ENCODE measurements at places on chromosomes 11 and 22.

DNA sequence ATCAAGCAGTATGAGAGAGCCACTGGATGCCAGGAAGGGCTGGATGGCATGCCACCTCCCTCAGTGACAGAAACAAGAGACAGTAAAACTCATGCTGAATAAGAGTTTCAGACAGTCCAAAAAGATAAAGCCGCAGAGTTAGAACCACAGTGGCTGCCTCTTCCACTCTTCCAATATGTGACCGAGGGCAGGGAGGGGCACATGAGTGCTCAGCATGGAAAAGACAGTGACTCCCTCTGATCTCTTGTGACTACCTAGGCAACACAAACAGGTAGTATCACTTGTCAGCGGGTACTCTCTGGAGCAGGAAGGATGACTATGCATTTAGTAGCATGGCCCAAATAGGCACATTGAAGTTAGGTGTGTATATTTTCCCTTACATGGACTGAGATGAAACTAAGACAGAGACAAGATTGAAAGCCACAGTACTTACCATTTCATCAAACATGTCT lies 295.4 kb downstream of the CADM1 start:
- no peak for DNase-seq

DNA sequence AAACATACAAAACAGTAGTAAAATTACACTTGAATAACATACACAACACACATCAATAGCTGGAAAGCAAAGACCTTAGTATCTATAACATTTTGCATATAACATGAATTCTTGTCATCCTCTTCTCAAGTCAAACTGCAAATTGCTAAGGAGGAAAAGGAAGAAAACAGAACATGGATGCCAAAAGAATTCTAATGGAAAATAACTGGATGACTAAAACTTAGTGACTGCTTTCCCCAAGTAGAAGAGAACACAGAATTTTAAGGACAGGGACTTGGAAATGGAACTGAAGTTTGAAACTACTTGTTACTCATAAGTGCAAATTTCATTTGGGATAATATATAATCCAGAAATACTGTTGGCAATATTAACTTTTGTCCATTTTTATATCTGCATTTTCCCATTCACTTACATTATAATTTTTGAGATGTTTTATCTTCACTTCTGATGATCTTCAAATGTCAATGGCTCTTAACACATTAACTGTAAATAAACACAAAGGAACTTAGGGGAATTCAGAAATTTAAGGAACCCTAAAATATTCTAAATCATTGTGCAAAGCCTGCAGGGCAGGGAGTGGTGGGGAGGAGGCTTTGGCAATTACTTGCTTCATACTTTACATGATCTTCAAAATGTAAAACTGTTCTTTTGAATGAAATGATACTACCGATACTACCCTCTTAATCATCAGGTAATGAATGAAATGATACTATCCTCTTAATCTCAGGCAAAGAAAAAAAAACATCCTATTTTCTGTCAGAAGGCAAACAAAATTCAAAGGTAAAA lies 9.9 kb downstream of the MTMR2 start:
- DNase-seq: no peak

DNA sequence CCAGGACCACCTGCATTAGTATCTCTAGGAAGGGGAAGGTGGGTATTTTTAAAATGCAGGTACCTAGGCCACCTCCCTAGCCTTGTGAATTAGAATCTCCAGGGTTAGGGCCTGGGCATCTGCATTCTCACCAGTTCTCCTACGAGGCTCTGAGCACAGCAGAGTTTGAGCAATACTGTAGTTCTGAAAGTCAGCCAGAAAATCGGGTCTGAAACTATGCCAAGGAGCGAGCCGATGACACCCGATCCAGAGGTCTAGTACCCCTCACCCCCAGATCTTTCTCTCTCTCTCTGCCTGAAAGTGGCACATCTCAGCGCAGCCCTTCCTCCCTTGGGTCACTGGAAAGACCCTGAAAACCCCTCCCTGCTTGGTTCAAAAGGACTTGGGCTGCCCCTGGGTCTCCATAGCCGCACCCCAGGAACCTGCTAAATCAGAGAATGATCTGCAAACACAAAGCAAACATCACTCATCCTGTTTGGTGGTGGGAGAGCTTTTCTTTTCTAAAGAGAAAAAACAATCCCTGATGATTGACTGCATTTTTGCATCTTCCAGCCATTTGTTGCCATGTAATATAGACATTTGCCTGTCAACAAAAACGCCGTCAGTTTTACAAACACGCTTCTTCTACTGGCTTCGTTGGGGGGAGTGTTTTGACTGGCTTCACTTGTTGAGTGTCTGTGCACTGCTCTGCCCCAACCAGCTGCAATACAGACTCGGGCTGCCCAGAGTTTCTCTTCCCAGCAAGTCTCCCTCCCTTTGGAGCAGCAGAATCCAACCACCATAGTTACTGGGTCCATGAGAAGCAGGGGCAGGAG lies 229.9 kb downstream of the MN1 start:
- DNase-seq: no peak

- peak; percentile 65 for DNase-seq
Measured at GRCh38 chr11:78138694-78139421, 568 bp downstream of the ALG8 start.

DNA sequence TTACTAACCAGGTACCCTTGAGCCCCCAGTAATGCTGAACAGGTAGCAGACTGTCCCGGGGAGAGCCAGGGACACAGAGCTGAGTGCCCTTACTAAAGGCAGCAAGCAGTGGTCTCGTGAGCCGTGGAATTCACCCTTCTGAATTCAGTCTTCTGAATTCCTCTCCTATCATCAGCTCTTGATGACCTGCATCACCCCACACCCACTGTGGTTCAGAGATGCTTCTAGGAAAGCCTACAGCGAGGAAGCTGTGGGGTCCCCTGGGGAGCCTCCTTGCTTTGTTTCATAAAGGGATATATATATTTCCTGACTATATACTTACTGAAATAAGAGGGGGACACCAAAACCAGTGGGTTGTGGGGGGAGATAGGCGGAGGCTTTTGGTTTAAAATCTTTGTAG lies 2.6 kb downstream of the SPATA19 start:
- DNase-seq: no peak

DNA sequence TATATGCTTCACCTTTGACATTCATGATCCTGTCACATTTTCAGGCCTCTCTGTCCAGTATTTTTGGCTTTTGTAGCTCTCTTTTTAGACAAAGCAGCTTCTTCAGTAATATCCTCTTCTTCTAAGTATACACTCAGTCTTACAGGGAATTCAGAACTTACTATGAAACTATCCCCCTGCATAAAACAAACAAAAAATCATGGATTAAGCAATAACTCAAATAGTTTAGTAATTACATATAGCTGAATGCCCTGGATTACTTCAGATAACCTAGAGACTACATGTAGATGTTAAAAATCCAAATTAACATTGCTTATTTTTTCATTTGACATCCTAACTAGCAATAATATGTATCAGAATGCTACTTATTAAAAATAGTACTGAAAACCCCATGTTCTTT lies 5.2 kb downstream of the TAF1D start:
- DNase-seq: peak; percentile 46

GRCh38 chr11:78635814-78636506 lies 61.3 kb upstream of the NARS2 start:
- no peak for DNase-seq

GRCh38 chr11:110093407-110094297 lies 460 bp downstream of the ZC3H12C start:
- DNase-seq: peak; percentile 65

GRCh38 chr22:19218541-19219233 lies 40.2 kb upstream of the SLC25A1 start:
- no peak for DNase-seq

DNA sequence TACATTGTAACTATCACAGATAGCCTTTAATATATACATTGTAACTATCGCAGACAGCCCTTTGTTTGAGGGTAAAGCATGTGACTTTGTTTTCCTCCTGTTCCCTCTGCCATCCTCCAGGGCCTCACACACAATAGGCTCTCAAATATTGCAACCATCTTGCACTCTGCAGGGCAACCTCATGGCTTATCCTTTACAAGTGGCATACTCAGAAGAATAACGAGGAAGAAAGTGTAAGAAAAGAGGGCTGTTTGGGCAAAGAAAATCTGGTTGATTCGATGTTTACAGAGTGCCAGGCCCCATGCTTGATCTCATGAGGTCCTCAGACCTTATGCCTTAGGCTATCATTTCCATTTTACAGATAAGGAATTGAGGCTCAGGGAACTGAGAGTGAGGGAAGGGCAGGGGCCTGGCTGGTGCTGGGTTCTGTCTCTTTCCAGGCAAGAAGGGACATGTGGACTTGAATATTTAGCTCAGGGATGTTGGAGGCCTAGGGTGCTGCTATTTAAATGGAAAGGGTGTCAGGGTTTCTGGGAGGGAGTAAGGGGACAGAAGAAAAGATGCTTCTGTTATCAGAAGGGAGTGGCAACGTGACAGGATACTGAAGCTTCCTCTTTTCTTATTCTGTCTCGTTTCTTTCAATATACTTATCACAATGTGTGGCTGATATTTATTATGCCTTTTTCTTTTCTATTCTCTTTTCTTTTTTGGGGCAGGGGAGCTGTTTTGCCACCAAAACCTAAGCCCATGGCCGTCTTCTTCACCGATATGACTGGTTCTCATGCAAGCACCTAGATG lies 1.1 kb upstream of the SAMM50 start:
- DNase-seq: no peak

DNA sequence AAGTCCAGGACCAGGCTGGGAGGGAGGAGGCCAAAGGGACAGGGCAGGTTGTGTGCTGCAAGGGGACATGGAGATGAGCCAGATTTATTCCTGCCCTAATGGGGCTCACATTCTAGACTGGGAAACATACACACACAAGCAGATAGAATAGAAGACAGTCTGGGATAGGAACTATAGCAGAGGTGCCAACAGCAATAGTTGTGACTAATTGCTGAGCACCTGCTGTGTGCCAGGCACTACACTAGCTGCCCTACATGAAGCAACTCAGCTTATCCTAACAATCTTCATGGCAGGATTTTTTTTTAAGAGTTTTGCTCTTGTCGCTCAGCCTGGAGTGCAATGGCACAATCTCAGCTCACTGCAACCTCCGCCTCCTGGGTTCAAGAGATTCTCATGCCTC lies 11.4 kb downstream of the MOGAT2 start:
- DNase-seq: no peak

- no peak for DNase-seq
Measured at GRCh38 chr11:133388260-133388659, 144.0 kb downstream of the OPCML start.

GRCh38 chr11:34300026-34300925 lies 57.5 kb downstream of the ABTB2 start:
- no peak for DNase-seq

DNA sequence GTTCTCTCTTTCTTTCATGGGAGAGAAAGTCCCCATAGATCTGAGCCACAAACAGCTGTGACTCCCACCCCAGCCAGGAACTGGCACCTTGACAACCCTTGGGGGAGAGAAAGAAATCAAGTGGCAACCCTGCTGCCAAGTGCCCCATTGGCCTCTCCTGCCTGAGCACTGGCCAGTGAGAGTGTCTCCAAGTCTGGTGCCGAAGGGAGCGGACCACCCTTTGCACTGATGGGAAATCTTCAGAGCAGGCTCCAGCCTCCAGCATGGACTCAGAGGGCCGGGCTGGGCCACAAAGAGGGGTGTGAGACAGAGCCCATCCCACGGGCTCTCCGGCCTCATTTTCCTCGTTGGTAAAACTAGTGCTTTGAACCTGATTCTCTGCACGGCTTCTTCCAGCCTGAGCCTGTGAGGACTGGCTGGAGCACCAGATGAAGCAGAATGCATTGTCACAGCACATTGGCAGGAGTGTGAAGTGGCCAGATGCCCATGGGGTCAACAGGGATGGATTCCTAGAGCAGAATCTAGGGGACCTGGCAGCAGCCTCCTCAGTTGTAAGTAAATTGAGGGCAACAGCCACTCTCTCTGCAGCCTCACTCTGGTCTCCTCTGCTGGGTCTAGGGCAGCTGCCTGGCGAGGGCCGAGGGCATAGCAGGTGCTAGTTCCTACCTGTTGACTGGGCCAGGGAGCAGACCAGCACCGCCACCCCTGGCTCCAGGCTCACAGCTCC lies 81.4 kb downstream of the TRIM29 start:
- no peak for DNase-seq

DNA sequence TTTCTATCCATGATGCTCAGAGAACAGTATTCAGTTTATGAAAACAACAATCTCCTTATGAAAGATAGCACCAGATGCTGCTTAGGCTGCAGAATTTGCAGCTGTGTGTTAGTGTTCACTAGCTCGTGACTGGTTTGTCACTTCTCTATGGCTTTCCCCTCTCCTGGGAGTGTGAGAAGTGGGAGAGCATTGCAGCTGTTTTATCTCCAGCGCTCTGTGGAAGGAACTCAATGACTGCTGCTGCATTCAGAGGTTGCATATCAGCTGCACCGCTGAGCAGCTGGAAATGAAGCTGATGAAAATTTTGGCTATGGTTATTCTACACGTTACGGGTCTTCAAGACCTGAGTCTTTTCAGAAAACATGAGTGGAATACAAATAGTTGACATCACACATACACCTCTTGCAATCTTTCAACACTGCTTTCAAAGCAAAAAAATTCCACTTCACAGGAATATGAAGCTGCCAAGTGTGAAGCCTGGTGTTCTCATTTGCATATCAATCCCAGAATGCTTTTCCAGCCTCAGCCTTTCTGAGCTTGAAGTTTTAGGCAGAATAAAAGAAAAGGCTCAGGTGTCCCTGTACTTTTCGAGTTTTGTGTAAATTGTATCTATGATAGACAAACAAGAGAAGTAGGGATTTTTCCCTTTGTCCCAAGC lies 149.3 kb upstream of the DDI1 start:
- no peak for DNase-seq

DNA sequence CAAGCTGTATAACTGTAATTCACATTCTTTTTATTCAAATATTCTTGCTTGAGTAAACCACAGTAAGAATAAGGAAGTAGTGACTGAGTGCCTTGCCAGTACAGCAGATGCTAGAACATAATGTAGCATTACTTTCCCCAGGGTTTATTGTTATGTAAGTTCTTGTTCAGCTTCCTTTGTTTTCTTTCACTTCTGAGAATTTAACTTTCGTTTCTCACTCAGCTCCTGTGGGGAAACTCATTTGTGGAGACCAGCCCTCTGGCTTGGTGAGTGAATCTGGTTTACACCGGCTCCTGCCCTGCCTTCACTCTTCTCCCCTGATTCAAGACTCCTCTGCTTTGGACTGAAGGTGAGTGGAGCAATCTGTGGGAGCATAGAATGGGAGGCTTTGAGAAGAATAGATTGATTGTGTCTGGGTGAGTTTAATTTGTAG lies at the start of gene TRIM22:
Gene TRIM22 (plus strand): TSS at position 240 of the 433 bp plus-strand sequence. CDS start 6,443 bp downstream, outside the sequence.
- DNase-seq: peak; percentile 78

DNA sequence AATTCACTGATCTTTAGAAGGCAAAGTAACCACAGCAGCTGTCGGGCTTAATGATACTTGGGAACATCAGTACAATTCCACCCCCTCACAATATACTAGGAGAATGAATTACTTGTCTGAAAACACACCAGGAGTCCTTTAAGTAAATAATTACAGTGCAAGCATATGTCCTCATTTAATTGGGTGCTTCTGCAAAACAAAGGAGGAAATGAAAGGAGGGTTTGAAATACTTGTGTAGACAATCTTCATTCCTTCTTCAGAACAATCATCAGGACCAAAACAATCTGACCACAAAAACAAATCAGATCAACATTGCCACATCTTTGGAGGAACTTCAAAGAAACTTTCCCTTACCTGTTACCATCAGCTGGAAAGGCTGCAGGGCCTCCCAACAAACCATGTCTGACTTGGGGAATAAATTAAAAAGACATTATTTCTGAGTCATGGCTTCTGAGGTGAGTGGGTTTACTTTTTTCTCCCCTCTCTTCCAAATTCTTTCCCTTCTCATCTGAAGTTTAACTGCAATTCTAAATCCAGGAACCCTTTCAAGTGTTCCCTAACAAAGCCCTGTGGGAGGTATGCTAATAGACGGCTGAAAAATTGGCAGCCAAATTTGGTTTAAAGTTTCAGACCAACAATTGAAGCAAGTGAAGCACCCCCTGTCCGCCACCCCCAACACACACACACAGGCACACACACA lies 12.5 kb upstream of the CCDC117 start:
- DNase-seq: peak; percentile 65
